Epithelial cell of proximal tubule (primary cell): ENCODE measurements at places on chromosomes 7 and 10. TPM values are rescaled to one million over a fixed set of nuclear protein-coding genes. Genes with fewer than 3 reads are reported as not detected.

Gene VWA2
- total RNA-seq, result 0.43 and 1.2 TPM in 2 replicates

Gene MRC1
- total RNA-seq, result not detected in 2 replicates

Gene MMD2
- not detected in 2 replicates for total RNA-seq

Gene MSS51
- total RNA-seq, result 0.80 and 1.1 TPM in 2 replicates

Gene IRF5
- total RNA-seq, result 4.2 and 8.5 TPM in 2 replicates

Gene LBX1
- not detected in 2 replicates for total RNA-seq

Gene NPY4R
- not detected in 2 replicates for total RNA-seq

Gene LRRC61
- 45.4 and 60.3 TPM in 2 replicates for total RNA-seq

Gene DPYSL4
- 1.7 and 3.3 TPM in 2 replicates for total RNA-seq

DNA sequence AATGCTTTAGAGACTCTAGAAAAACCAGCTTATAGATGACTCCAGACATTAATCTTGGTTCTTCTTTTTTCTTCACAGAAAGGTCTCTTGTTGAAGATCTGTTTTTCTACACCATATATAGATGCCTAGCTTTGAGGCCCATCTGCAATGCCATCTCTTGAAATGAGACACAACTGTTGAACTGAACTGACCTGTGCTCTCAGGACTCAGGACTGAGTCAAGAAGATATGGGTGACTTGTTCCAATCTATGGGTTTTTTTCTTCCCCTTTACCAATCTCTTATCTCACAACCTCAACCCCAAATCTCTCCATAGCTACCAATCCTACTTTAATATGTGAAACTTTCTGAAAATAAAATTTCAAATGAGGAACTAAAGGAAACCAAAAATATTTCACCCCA, 194.7 kb downstream of the SNX13 start:
- DNase-seq, result no peak

GRCh38 chr7:48011323-48011722, 17.6 kb downstream of the SUN3 start:
- no peak for DNase-seq

DNA sequence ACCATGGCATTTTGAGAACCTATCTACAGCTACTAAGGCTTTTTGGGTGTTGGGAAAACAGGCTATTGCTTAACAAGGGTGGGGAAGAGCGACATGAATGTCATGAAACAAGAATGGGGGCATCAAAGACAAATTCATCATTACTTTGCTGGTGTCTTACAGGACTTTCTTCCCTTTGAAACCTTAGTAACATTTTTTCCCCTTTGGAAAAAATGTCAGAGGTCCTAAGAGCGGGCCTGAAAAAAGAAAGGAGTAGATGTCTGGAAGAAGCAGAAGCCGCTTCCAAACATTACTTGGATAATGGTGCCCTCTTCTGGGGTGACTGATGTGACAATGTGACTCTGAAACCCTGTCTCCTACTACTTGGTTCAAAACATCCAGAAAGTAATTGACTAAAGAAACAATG, 3.8 kb upstream of the DDX50 start:
- peak; percentile 30 for DNase-seq

- no peak for DNase-seq
These were observed 70.8 kb upstream of the UCN3 start for GRCh38 chr10:5293691-5294550.

DNA sequence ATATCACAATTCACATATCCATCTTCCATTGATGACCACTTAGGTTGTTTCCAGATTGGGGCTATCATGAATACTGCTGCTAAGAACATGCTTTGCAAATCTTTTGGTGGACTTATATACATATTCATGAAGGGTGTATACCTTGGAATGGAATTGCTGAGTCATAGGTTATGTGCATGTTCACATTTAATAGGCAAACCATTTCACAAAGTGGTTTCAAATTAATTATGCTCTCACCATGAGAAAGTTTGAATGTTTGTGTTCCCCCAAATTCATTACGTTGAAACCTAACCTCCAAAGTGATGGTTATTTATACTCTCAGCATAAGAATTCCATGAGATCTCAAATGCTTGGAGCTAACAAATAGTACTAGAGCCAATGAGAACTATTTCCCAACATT, 86.4 kb downstream of the VPS41 start:
- DNase-seq, result no peak

GRCh38 chr10:113854761-113855588, 514 bp downstream of the NHLRC2 start:
- DNase-seq, result no peak

GRCh38 chr10:7285522-7286322, 125.1 kb downstream of the SFMBT2 start:
- DNase-seq, result no peak

GRCh38 chr7:104130726-104131125, 77.1 kb downstream of the ORC5 start:
- DNase-seq, result no peak

GRCh38 chr7:155647302-155647701, 2.8 kb downstream of the RBM33 start:
- no peak for DNase-seq

GRCh38 chr7:127221731-127222130, 31.0 kb downstream of the GRM8 start:
- no peak for DNase-seq

DNA sequence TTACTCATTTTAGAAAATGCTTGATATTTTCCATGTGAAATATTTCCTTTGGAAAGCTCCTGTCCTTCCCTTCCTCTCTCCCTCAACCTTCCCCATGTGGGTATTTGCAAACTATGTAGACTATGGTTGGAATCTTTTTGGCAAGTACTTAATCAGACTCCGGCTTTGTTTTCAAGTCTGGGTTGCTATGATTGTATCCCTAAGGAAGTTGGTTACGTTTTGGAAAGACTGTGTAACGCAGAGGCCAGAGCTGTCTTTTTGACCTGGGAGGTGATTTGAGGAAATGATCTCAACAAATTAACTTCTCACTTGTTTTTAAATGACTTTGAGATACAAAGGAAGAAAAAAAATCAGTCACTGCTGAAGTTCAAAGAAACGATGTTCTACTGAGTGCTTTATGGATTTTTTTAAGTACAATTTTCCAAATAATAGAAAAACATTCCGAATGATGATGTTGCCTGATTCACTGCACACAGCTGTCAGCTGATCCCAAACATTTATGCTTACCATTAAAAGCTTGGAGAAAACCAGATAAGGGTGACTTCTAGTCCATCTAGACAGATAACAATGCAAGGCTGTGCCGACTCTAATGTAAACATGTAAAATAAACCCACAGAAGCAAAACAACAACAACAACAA, 145.5 kb upstream of the CELF2 start:
- peak; percentile 62 for DNase-seq

- DNase-seq, result no peak
These were observed 153.4 kb upstream of the KLF14 start for GRCh38 chr7:130887182-130887956.

DNA sequence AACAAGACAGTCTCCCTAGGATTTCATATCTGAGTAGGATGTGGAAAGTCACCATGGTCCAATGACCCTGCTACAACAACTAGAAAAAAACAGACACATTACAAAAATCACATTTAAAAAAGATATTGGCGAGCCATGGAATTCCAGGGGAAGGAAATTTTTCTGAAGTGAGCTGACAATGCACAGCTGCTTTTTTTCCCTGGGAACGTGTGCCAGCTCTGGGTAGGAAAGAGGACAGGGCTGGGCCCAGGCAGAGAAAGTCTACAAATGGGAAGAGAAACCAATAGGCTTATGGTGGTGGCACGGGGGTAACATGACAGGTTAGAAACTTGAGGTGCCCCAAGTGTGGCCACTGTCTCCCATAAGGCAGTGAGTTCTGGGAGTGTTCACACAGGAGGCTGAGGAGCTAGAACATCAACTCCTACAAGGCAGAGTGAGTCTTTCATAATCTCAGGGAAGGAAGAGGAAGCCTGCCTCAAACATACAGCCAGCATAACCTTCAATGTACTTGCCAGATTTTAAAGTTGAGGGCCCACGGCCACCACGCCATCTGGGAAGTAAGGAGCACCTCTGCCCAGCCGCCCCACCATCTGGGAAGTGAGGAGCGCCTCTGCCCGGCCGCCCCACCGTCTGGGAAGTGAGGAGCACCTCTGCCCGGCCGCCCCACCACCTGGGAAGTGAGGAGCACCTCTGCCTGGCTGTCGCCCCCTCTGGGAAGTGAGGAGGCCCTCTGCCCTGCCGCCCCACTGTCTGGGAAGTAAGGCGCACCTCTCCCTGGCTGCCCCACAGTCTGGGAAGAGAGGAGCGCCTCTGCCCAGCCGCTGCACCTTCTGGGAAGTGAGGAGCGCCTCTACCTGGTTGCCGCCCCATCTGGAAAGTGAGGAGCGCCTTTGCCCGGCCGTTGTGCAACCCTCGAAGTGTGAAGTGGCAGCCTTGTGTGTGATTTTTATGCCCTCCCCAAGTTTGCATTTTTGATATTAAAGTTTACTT, 5.9 kb downstream of the FBXL13 start:
- DNase-seq, result no peak

DNA sequence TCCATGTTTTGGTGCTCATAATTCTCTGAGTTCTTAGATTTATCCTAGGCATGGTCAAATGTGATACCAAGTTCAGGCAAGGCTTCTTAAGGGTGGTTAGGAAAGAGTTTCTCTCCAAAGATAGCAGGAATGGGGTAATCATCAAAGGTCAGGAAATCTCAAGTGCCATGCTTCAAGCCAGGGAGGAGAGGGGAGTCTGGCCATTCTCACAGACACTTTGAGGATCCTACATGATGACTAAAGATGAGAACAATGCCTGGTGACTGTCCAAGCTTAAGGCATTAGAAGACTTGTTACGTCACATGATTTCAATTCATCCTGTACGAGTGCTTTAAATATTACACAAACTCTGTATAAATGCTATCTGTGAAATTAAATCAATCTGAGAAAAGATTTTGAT, 59.4 kb downstream of the POM121L12 start:
- no peak for DNase-seq

GRCh38 chr7:103011650-103012049, 62.9 kb downstream of the FBXL13 start:
- DNase-seq, result no peak

DNA sequence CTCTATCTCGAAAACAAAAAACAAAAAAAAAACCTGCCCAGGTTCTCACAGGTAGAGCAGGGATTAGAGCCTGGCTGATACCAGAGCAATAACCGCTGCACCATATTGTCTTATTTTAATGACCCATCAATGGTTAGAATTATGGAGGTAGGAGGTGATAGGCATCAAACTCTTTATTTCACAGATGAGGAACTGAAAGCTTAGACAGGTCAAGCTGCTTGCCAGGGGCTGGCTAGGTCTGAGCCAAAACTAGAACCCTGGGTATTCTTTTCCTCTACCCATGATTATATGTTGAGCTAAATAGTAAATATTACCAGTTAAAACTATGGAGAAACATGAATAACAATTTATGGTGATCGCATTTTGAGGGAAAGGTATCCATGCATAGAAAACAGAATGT, 2.0 kb upstream of the PPP1R3C start:
- no peak for DNase-seq

- no peak for DNase-seq
These were observed 65.0 kb downstream of the DNAJB6 start for GRCh38 chr7:157401567-157402387.

DNA sequence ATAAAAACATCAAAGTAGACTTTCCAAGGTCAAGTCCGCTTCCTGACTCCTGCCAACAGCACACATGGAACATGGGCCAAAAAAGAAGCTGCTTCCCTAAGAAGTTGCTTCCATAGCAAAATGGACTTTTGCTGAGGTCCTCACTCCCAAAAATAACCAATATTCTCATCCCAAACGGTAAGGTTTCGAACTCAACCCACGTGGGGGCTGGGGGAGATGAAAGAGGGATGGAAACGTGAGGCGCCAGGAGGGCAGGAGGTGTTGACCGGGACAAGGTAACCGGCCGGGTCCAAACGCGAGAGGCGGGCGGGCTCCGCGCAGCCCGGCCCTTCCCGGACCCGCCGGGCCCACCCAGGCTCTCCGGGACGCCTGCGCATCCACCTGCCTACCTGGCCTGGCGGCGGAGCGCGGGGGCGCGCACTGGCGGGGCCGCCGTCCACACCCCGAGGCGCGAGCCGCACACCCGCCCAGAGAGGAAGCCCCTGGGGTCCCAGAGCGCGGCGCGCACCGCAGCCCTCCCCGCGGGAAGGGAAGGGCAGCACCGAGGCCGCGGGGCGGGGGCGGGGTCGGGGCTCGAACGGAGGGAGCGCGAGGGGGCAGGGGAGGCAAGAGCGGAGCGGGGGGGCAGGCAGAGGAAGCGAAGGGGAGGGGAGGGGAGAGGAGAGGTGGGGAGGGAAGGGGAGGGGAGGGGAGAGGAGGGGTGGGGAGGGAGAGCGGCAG, 742 bp downstream of the LMBR1 start:
- no peak for DNase-seq

DNA sequence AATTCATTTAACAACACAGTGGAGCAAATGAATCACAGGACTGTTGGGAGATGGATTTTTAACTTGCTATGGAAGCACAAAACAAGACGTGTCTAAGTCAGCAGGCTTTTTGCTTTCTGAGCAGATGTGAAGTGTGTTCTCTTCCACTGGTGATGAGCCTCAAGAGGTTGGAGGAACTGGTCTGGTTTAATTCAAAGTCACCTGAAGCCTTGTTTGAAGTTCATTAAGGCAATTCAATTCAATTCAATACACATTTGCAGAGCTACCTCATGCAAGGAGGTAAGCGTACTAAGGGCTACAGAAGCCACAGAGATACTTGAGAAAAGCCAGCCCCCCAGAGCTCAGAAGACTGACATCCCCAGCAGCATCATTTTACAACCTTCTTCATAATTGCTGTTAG, 68.4 kb upstream of the PALS2 start:
- DNase-seq, result no peak

DNA sequence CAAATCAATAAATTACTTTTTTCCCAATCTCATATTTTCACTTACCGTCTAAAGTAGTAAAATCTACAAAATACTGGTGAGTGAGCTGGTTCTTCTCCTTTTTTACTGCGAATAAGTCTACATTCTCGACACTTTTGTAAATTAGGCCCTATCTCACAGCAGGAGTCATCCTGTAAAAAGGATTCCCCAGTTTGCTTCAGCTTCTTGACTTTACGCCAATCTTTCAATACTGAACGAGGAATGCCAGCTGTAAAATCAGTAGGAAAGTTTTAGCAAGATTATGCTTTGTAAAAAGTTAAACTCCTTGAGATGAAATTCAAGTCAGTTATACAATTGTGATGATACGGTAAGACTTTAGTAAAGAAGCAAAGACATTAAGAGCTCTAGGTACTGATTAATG, 67.3 kb downstream of the NRBF2 start:
- no peak for DNase-seq

- no peak for DNase-seq
These were observed 9.1 kb downstream of the CREB3L2 start for GRCh38 chr7:137992550-137993394.

DNA sequence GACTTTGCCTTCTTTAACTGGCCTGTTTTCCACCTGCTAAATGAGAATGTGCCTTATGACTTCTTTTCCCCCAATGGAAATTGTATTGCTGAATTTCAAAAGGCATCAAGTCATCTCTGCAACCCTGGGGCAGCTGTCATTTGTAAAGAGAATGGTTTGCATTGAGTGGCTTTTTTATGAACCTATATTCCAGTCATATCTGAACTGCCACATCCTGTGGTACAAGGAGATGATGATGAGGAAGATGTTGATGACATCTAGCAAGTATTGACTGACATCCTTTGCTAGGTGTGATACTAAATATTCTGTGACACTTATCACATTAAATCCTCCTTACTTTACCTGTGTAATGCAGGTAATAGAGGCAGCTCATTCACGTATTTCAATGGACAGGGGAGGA, 88.3 kb upstream of the KIAA1217 start:
- no peak for DNase-seq
